ENCODE measurements at places on chromosomes 2 and 18. TPM values are rescaled to one million over a fixed set of nuclear protein-coding genes. Genes with fewer than 3 reads are reported as not detected.

DNA sequence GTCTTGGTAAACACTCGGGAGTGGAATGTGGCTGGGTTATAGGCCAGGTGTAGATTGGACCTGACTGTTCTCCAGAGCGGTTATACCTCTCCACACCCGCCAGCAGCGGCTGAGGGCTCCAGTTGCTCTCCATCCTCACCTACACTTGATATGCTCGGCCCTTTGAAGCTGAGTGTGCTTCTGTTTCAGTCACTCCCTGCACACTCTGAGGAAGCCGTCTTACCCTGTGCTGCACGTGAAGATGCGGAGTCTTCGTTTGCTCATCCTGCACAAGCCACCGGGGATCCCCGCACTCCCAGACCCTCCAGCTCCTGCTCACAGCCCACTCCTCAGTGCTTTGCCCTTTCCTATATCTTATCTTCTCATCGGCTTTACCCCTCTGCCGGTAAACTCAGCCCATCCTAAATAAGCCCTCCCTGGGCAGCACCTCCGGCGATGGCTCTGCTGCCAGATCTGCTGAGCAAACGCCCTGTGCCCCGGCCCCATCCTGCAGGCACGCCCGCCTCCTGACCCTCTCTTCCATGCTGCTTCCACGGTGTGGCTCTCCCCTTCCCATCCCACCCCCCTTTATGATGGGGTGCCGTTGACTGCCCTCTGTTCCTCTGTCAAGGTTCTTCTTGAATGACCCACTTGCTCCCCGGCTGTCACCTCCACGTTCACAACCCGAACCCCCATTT lies 47.3 kb upstream of the ODC1 start:
- H3K36me3 ChIP-seq, result peaks cover 2% of the 10 kb centered on the region
- H3K27ac ChIP-seq, result no peak overlapping the region
- peak; percentile 36 for DNase-seq
- H3K27me3 ChIP-seq, result peaks cover 37% of the 10 kb centered on the region

DNA sequence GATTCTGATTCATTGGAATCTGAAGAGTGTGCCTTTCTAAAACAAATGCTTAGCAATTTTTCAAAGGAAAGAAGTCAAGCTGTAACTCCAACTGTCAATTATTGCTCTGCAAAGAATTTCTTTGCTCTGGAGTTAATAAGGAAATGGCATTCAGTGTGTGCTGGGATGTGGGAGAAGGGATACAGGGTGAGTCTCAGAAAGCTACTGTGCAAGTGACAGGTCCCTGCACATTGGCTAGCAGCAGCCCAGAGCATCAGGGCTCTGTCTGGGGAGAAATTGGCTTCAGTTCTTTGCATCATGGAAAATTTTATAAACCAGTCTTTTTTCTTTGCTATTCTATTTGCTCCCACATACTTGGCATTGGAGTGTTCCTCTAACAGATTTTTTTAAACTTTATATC lies 1.1 kb upstream of the SYT4 start:
- no peaks in the 10 kb centered on the region for H3K4me1 ChIP-seq
- no peaks in the 10 kb centered on the region for H3K36me3 ChIP-seq
- no peak for DNase-seq
- no peak overlapping the region for H3K4me3 ChIP-seq

DNA sequence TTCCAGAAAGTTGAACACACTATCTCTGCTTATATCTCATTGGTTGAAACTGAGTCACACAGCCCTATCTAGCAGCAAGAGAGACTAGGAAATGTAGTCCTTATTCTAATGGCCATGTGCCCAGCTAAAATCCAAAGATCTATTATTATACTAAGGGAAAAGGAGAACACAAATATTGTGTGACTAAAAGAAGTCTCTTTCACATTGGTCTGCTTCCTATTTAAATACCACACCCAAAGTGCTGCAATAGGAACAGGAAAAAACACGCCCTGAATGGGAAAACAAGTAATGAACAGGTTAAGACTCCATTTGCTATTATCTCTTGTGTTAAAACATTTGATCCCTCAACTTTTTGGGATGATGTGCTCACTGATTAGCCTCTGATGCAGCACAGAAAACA lies 86.8 kb upstream of the BARD1 start:
- no peak overlapping the region for H3K27ac ChIP-seq
- H3K36me3 ChIP-seq, result no peaks in the 10 kb centered on the region
- no peak for DNase-seq
- H3K4me1 ChIP-seq, result no peaks in the 10 kb centered on the region
- H3K27me3 ChIP-seq, result no peaks in the 10 kb centered on the region
- H3K4me3 ChIP-seq, result no peak overlapping the region

GRCh38 chr2:60473546-60473945 lies 79.9 kb downstream of the BCL11A start:
- no peaks in the 10 kb centered on the region for H3K36me3 ChIP-seq
- no peak for DNase-seq

GRCh38 chr2:65550246-65550645 lies 117.8 kb upstream of the SPRED2 start:
- peaks cover 13% of the 10 kb centered on the region for H3K27me3 ChIP-seq
- H3K4me3 ChIP-seq, result no peak overlapping the region
- DNase-seq, result no peak
- H3K4me1 ChIP-seq, result peaks cover 13% of the 10 kb centered on the region

DNA sequence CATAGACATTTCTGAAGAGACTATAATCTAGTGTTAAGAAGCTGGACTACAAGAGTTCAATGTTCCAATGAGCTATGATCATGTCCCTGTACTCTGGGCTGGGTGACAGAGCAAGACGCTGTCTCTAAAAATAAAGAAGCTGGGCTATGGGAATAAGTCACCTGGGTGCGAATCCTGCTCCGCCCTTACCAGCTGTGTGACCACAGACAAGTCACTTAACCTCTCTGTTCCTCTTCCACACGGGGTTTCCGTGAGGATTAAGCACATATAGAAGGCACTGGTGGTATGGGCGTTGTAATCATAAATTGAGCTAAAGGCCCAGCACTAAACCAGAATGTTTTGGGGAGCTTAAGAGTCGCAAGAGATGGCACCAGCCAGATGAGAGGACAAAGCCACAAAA lies 178.5 kb downstream of the HAUS1 start:
- no peaks in the 10 kb centered on the region for H3K27me3 ChIP-seq

- H3K4me3 ChIP-seq, result no peak overlapping the region
- H3K4me1 ChIP-seq, result peaks cover 40% of the 10 kb centered on the region
- H3K27ac ChIP-seq, result peak overlapping the region; percentile 67
- peak; percentile 9 for DNase-seq
- H3K27me3 ChIP-seq, result no peaks in the 10 kb centered on the region
These were observed 7.1 kb downstream of the MTERF4 start for GRCh38 chr2:241094924-241095420.

DNA sequence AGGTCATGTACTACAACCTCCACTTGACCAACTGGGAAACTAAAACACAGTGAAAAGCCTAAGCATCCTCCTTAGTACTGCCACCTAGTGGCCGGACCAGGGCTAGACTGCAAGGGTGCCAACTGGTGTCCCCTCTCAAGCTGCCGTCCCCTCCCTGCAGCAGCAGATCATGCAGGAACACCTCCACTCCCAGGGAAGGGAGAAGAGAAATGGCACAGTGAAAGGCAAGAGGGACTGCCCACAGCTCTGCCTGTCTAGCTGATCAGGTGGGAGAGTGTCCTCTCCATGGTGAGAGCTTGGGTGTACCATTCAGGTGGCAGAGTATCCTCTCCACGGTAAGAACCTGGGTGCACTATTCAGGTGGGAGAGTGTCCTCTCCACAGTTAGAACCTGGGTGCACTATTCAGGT lies 78.1 kb downstream of the AAK1 start:
- H3K36me3 ChIP-seq, result peaks cover 4% of the 10 kb centered on the region
- H3K27me3 ChIP-seq, result no peaks in the 10 kb centered on the region
- peaks cover 43% of the 10 kb centered on the region for H3K4me1 ChIP-seq
- DNase-seq, result peak; percentile 80
- no peak overlapping the region for H3K27ac ChIP-seq

DNA sequence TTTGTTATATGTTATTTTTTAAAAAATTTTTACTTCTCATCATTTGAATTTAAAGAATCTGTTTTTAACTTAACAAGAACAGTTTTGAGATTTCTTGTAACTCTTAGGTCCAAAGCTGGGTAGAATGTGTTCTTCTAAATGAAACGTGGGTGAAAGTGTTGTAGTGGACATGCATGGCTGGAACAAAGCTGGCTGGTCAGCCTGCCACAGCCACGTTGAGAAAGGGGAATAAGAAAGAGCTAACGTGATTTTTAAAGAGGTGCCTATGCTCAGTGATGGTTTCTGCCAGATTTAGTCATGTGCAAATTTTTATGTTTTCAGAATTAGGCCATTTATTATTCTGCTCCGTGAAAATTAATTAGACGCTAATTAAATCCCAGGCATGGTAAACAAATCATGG lies 203.9 kb upstream of the COL3A1 start:
- H3K4me1 ChIP-seq, result no peaks in the 10 kb centered on the region
- no peaks in the 10 kb centered on the region for H3K27me3 ChIP-seq
- no peak overlapping the region for H3K4me3 ChIP-seq
- no peak overlapping the region for H3K27ac ChIP-seq
- DNase-seq, result no peak

- no peak overlapping the region for H3K27ac ChIP-seq
- no peaks in the 10 kb centered on the region for H3K36me3 ChIP-seq
- DNase-seq, result no peak
- H3K4me3 ChIP-seq, result no peak overlapping the region
- H3K27me3 ChIP-seq, result no peaks in the 10 kb centered on the region
- no peaks in the 10 kb centered on the region for H3K4me1 ChIP-seq
These were observed 27.5 kb upstream of the PRLH start for GRCh38 chr2:237538901-237539300.

- no peaks in the 10 kb centered on the region for H3K27me3 ChIP-seq
- no peak overlapping the region for H3K27ac ChIP-seq
- H3K4me1 ChIP-seq, result no peaks in the 10 kb centered on the region
- H3K4me3 ChIP-seq, result no peak overlapping the region
These were observed 104.2 kb downstream of the CCDC85A start for GRCh38 chr2:56287974-56288373.

DNA sequence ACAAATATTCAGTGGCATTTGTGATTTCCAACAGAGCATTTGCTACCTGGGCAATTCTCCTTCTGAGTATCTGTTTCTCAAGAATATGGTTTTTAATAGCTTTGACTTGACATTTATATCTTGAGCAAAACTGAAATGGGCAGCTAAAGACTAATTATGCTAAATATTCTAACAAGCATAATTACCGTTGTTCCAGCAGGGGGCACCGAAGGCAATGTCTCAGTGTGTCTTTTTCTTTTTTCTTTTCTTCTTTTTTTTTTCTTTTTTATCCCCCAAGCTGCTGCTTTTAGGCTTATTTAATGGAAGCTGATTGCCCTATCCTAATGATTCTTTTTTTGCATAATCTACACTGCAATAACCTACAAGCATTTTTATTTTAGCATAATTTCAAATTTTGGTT lies 138.9 kb upstream of the NABP1 start:
- no peak for DNase-seq
- no peak overlapping the region for H3K27ac ChIP-seq
- no peaks in the 10 kb centered on the region for H3K36me3 ChIP-seq

Gene WDR12
- 81.7 TPM for total RNA-seq

DNA sequence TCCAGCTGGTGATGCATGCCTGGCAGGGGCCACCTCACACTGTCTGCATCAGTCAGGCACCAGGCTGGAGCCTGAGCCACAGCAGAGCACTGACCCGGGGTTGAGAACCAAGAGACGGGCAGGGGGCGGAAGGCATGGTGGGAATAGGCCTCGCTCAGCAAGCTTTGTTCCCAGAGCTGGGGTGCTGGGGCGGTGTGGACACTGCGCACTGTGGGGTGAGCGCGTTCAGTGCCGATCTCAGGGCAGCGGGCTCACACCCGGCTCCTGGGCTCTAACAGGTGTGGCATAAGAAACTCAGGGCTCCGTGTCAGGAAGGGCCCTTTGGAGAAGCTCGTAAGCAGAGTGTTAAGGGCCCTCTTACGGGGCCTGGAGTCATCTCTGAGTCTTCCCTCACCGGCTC lies 15.7 kb downstream of the SH3RF3 start:
- peaks cover 24% of the 10 kb centered on the region for H3K4me1 ChIP-seq
- no peak overlapping the region for H3K27ac ChIP-seq
- H3K4me3 ChIP-seq, result no peak overlapping the region
- peaks cover 71% of the 10 kb centered on the region for H3K27me3 ChIP-seq
- DNase-seq, result no peak

Gene TUBA3E
- total RNA-seq, result not detected

Gene LINC00305
- not detected for total RNA-seq

Gene MOCOS
- 0.64 TPM for total RNA-seq

DNA sequence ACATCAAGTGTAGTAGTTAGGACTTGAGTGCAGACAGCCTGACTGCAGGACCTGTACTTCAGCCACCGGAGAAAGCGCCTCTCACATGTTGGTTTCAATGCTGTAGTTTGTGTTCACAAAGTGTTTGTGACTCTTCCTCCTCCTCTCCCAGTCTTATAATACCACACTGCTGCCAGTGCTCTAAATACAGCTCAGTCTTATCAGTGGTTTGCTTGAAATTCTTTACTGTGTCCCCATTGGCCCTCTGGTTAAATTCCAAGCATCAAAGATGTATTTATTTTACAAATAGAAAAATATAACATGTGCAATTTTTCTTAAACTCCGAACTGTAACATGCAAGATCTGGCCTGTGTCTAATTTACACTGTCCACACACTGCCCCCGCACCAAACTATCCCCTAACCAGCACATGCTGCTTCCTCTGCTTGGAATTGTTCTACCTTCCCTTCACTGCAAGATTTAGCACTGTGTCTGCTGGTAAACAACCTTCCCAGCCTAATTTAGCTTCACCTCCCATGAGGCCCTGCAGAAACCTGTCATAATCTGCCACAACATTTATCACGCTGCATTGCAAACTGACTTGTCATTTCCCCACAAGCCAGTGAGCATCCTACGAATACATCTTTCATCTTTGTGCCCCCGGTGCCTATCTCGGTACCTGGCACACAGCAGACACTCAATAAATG lies 77.1 kb downstream of the SUMO1 start:
- no peaks in the 10 kb centered on the region for H3K36me3 ChIP-seq
- H3K4me1 ChIP-seq, result peaks cover 4% of the 10 kb centered on the region
- H3K4me3 ChIP-seq, result no peak overlapping the region
- H3K27me3 ChIP-seq, result peaks cover 4% of the 10 kb centered on the region

Gene YIPF4
- total RNA-seq, result 40.5 TPM

DNA sequence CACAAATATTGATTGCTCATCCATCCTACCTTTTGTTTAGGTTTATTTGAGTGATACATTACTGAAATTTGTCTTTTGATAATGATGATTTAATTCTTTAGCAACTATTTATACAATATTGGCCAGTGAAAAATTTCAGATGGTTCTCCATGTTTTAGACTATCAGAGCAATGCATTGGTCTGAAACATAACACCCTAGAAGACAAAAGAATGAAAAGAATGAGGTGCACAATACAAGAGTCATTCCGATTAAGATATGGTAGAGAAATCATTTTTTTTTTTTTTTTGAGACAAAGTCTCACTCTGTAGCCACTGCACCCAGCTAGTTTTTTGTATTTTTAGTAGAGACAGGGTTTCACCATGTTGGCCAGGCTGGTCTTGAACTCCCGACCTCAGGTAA lies 197.4 kb upstream of the FAM98A start:
- no peaks in the 10 kb centered on the region for H3K4me1 ChIP-seq
- DNase-seq, result no peak
- H3K27me3 ChIP-seq, result no peaks in the 10 kb centered on the region

Gene SPP2
- total RNA-seq, result not detected

Gene C2orf76
- 6.2 TPM for total RNA-seq

GRCh38 chr2:25268139-25268538 lies 73.6 kb downstream of the DNMT3A start:
- no peaks in the 10 kb centered on the region for H3K27me3 ChIP-seq
- no peak for DNase-seq
- H3K36me3 ChIP-seq, result peaks cover 34% of the 10 kb centered on the region
- H3K27ac ChIP-seq, result no peak overlapping the region

Gene TMEM247
- total RNA-seq, result not detected

Gene ASAP2
- total RNA-seq, result 0.33 TPM
